ENCODE measurements at places on chromosomes 1 and 21.

DNA sequence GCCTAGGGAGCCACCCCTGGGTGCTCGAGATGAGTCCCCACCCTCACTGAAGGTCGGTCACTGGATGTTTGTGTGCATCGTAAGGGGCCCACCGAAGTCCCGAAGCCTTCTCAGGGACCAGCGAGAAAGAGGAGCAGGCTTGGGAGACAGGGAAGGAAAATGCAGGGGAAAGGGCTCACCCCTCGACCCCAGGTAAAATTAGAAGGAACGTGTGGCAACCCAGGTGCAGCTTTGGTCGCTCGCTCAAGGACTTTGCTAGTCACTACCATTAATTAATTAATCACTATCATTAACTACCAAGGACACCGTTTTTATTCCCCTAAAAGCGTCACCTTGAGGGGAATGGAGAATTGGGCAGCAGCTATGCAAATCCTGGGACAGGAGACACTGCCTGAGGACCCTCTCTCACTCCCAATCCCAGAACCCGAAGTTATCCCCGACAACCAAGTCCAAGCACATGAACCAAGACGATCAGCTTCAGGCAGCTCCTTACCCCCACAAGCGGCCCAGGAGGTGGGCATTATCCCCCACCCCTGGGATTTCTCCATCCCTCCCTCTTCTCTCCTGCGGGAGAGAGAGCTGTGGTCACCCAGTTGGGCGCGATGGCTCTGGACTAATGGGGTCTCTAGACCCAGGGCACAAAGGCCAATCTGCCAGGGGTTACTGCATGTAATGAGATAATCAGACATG is 4.2 kb upstream of the SIM2 start:
- no peak for DNase-seq

- DNase-seq: no peak
These were observed 100.3 kb downstream of the RNF220 start for GRCh38 chr1:44505210-44505993.

- DNase-seq: no peak
These were observed 106.2 kb downstream of the TOMM20 start for GRCh38 chr1:235022341-235022980.

DNA sequence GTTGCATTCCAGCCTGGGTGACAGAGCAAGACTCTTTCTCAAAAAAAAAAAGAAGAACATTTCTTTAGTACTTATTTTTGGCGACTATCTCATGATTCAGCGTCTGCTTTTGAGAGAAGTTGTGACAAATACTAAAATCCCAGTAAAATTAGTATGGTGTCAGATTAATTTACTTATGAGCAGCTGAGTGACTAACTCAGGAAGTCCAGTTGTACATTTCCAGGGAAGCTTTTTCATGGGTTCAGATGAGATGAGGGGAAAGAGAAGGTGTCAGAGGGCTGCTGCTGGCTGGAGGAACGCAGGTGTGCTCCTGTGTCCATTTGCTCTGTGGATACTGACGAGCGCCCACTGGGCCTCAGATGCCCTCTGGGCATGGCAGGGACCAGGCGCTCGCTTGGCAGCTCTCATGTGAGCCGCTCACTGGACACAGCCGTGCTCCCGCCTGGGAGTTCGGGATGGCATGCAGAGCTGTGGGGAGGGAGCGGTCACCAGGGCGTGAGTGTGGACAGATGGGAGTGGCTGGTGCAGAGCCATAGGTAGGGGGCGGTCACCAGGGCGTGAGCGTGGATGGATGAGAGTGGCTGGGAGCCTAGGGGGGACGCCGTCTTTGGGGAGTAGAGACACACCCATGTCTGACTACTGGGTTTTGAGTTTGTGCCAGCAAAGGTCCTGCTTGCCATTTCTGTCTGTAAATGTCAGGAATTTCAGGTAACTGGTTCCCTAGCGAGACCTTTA is 55.0 kb downstream of the ADARB1 start:
- no peak for DNase-seq

GRCh38 chr1:45047032-45047431 is 35.0 kb downstream of the UROD start:
- no peak for DNase-seq

DNA sequence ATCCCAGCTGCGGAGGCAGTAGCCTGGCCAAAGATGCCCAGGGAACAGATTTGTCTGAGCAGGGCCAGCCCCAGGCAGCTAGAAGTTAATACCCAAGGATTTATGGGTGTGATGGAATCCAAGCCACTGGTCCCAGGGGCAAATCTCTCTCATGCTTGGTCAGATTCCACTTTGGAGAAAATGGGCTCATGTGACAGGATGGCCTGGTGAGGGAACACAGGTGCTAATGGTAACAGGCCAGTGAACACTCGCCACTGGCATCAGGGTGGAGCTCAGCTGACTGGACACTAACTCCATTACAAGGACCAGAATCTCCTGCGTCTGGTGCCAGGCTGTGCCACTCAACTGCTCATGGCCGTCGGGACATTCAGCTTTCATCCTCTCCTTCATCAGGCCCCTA is 12.0 kb downstream of the MDM4 start:
- no peak for DNase-seq

- no peak for DNase-seq
These were observed 54.1 kb downstream of the NPHP4 start for GRCh38 chr1:5938101-5938646.

DNA sequence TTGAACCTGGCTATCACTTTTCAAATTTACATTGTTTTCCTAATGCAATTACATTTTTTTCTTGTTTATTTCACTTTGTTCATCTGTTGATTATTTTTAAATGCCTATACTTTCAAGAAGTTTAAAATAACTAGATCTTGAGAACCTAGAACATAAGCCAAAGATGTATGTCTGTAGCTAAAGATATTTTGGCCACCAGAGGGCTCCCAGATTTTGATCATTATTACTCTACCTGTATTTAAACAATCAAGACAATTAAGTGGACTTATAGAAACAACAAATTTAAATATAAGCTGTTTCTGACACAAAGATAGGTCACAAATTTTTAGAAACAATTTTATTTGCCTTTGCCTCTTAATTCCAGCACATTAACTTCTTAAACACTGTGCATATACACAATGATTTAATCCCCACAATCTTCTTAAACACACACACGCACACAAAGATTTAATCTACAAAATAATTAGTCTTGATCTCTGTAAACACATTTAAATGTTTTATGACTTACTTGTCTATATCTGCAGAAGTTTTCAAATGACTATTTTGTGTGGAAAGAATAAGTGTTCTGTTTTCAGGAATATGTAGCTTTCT is 380.0 kb downstream of the DSCAM start:
- DNase-seq: no peak

DNA sequence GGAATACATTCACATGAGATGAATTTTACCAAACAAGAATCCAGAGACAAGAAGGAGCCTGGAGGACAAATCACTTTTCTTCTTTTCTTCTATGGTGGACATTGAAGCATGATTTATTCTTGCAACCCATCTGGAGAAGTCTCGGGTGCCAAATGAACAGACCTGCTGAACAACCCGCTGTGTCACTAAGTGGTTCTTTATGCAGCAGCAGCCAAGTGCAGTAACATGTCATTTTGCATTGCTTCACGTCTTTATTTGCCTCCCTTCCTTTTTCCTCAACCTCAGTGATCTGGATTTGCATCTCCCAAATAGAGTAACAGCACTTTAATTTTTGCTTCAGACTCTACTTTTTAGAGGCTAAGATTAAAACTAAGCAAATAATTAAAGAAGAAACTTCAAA is 50.0 kb upstream of the TENT5C start:
- no peak for DNase-seq

GRCh38 chr21:36695671-36696389 is 3.1 kb upstream of the SIM2 start:
- no peak for DNase-seq

DNA sequence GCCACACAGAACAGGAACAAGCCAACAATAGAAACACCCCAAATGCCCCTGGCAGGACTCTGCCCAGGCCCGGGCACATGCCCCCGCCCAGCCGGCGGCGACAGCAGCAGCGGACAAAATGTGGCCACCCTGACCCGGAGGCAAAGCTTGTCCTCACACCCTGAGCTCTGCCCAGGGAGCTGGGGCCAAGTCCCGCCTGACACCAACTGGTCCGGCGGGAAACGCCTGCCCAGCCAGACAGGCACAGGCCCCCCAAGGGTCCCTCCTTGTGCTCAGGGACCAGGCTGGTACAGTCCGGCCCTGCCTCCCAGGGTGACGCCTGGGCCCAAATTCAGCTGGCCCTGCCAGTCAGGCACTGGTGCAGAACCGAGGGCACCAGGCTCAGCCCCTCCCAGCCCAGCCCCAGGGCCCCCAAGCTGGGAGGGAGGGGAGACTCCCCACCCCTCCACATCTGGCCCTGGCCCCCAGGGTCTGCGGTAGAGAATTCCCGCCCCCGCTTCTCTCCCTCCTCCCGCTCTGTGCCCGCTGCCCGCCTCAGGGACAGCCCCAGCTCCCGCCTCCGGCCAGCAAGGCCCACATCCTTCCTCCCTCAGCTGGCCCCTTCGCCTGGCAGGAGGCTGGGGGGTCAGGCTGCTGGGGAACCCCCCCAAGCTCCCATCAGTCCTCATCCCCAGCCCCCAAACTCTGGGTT is 2.0 kb downstream of the AHDC1 start:
- no peak for DNase-seq

DNA sequence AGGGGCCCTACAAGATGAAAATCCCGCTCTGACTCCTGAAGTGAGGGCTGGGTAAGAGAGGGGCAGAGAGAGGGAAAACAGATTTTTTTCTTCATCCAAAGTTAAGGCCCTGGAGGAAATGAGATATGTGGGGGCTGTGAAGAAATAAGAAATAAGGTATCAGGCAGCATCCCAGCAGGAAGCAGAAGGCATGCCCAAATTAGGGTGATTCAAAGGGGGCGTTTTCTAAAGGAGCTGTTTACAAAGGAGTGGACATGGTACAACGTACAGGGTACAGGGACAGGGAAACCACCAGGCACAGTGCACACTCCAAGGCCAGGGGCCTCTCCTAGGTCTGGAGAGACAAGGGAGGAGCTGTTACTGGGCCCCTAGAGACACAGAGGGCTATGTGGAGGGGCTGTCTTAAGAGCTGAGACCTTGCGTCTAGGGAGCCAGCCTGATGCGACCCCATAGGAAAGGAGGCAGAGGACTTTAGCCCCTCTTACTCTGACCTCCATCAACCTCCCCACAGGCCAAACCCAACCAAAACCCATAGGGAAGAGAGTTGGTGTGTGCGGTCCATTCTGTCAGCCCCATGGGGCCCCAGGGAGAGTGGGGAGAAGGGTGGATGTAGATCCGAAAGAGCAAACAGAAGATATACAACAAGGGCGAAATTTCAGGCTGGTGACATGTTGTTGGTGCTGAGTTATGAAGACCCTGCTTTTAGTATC is 38.6 kb downstream of the STYXL2 start:
- DNase-seq: no peak

GRCh38 chr1:209708297-209708696 is 3.7 kb downstream of the HSD11B1 start:
- no peak for DNase-seq

- DNase-seq: no peak
These were observed 259.5 kb upstream of the CHRM3 start for GRCh38 chr1:239126884-239127283.

DNA sequence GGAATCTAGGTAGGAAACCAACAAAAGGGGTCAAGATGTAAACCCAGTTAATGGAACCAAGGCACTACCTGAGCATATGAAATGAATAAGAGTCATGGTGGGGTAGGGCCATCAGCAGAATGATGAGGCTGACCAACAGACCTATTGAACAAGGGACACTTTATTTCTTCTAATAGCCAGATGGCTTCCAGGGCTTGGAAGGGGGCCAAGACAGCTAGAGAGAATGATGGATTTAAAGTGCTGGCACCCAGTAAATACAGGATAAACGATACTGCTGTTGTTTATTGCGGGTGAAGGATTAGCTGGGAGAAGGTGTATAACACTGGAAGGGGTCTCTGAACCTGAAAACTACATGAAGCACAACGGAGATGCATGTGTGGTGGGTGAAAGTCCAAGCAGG is 15.6 kb downstream of the DDAH1 start:
- no peak for DNase-seq

DNA sequence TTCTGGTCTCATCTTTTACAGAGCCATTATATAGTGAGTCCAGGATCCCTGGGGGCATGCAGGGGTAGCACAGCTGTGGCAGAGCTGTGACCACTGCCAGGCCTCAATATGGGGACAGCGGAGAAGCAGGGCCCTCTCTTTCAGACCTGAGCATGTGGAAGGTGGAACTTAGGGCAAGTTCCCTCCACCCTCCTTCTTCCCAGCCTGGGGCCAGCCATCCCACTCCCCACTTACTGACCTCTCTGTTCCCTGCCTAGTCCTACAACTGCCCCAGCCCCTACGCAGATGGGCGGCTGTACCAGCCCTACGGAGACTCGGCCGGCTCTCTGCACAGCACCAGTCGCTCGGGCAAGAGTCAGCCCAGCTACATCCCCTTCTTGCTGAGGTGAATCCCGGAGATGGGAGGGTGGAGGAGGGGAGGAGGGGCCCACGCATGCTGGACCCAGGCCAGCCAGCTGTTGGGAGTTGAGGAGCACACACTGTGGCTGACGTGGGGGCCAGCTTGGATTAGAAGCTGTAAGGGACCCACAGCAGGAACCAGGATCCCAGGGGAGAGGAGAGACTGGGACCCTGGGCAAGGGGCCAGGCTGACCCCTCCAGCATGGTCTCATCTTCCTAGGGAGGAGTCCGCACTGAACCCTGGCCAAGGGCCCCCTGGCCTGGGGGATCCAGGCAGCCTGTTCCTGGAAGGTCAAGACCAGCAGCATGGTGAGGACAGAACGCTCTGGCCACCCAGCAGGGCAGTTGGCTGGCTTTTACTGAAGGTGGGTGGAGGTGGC is 10.7 kb downstream of the PSRC1 start:
- no peak for DNase-seq

DNA sequence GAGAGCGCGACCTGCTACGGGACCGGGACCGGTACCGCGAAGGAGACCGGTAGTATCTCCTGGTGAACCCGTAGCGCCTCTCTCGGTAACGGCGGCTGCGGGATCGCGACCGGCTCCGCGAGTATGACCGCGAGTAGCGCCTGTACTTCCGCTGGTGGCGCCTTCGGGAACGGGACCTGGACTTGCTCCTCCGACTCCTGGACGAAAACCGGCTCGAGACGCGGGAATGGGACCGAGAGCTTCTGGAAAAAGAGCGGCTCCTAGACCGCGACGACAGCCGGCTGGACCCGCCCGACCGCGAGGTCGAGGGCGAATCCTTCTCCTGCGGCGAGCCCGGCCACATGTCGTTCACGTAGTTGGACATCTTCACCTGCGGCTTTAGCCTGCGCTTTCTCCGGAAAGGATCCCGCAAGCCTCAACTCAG is 642 bp downstream of the RSRP1 start:
- DNase-seq: no peak

DNA sequence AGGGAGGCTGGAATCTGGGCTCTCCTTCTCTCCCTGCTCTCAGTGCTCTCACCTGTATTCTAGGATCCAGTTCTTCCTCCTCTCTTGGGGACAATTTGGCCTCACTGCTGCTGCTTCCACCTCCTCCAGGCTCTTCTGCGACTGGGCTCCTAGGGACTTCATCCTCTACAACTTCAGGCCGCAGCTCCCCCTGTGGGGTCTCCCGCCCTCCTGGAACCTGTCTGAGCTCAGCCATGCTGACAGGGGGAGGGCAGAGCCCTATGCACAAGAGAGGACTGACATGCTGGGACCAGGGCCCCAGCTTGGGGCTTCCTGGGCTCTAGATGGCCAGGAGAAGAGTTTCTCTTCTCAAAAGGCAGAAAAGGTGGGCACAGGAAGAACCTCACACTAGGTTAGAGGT is 1.0 kb downstream of the SH3BP5L start:
- no peak for DNase-seq

- no peak for DNase-seq
These were observed 31.9 kb upstream of the FHAD1 start for GRCh38 chr1:15215116-15215515.

GRCh38 chr1:229224308-229224707 is 46.6 kb upstream of the RAB4A start:
- DNase-seq: no peak

- no peak for DNase-seq
These were observed 33.2 kb upstream of the CD55 start for GRCh38 chr1:207288315-207288714.

Data from GM19239 (cell line).